ENCODE measurements at places on chromosomes 7 and 10. TPM values are rescaled to one million over a fixed set of nuclear protein-coding genes. Genes with fewer than 3 reads are reported as not detected.

Gene NKX1-2
- total RNA-seq, result not detected

Gene TMEM184A
- total RNA-seq, result 1.6 TPM

Gene RAMP3
- total RNA-seq, result not detected

Gene NUTM2A
- total RNA-seq, result 0.09 TPM

Gene ZDHHC6
- 21.4 TPM for total RNA-seq

Gene ZNF736
- total RNA-seq, result 7.1 TPM

Gene DDIT4
- total RNA-seq, result 35.5 TPM

Gene NUTM2B
- 0.31 TPM for total RNA-seq

Gene TMEM213
- total RNA-seq, result not detected

Gene NRG3
- total RNA-seq, result not detected

Gene NPY4R2
- 0.20 TPM for total RNA-seq

Gene CRHR2
- not detected for total RNA-seq

Gene RPP30
- total RNA-seq, result 38.8 TPM

Gene SGMS1
- total RNA-seq, result 22.7 TPM

Gene PAPSS2
- 395 TPM for total RNA-seq

Gene CHST3
- total RNA-seq, result 38.5 TPM

Gene FERD3L
- not detected for total RNA-seq

Gene MLXIPL
- total RNA-seq, result not detected

Gene PTPRZ1
- total RNA-seq, result not detected

Gene MRLN
- not detected for total RNA-seq

Gene GATA3
- total RNA-seq, result 0.09 TPM

Gene TNRC18
- total RNA-seq, result 76.0 TPM

Gene NXPH1
- total RNA-seq, result not detected

Gene EXOC6
- 6.1 TPM for total RNA-seq

Gene SPDYE8
- not detected for total RNA-seq

Gene GLI3
- total RNA-seq, result 10.8 TPM

Gene EIF5AL1
- total RNA-seq, result 0.27 TPM

Gene COBL
- not detected for total RNA-seq

Gene KCNH2
- not detected for total RNA-seq

Gene CAMK2B
- 0.11 TPM for total RNA-seq

Gene IFIT3
- total RNA-seq, result 10.5 TPM

Gene TFEC
- total RNA-seq, result 0.13 TPM

Gene FAM131B
- 1.2 TPM for total RNA-seq

Gene SLC26A5
- not detected for total RNA-seq

Gene CLIP2
- 27.9 TPM for total RNA-seq

Gene CYP3A4
- total RNA-seq, result not detected

Gene KEL
- not detected for total RNA-seq

Gene NKX2-3
- not detected for total RNA-seq

Gene RBP3
- total RNA-seq, result not detected

Gene LIPK
- not detected for total RNA-seq
